ENCODE measurements at places on chromosomes 7 and 10.

- DNase-seq, result no peak
Measured at GRCh38 chr10:3948843-3949242, 163.8 kb upstream of the KLF6 start.

DNA sequence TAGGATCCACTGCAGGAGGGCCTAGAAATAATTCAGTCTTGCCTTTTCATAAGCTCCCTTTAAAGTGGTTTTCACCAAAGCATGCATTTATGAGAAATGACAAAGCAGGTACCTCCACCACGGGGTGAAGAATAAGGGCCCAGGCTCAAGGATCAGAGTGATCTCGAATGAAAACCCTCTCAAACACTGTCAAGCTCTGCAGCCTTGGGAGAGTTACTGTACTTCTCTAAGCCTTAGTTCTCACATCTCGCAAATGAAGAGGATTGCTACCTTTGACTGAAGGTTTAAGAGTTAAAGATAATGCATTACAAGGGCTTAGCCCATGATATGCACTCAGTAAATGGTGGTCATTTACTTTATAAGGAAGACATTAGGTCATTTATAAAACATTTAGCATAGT is 81.7 kb downstream of the CUBN start:
- DNase-seq, result no peak

- no peak for DNase-seq
Measured at GRCh38 chr7:7931626-7932025, 37.0 kb upstream of the GLCCI1 start.

DNA sequence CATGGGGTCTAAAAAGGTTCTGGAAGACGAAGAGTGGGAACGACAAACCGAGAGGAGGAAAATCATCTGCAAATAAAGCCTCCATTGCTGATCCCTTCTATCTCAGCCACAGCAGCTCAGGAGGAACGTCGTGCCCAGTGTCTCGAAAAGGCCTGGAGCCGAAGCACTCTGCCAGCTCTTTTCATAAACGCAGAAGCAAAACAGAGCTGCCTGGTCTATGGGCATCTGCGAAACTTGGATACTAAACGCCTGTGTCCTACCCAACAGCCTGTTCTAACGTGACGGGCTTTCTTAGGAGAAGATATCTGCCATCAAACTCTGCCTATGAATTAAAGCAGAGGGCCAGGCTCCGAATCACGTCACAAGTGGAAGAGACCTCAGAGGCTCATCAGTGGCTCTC is 68.7 kb downstream of the GNA12 start:
- DNase-seq, result no peak

GRCh38 chr7:149736478-149737360 is 36.7 kb downstream of the ZNF467 start:
- DNase-seq, result no peak

GRCh38 chr7:100896732-100897608 is 1.3 kb upstream of the ACHE start:
- no peak for DNase-seq

GRCh38 chr10:49783645-49784044 is 21.5 kb upstream of the OGDHL start:
- DNase-seq, result no peak

DNA sequence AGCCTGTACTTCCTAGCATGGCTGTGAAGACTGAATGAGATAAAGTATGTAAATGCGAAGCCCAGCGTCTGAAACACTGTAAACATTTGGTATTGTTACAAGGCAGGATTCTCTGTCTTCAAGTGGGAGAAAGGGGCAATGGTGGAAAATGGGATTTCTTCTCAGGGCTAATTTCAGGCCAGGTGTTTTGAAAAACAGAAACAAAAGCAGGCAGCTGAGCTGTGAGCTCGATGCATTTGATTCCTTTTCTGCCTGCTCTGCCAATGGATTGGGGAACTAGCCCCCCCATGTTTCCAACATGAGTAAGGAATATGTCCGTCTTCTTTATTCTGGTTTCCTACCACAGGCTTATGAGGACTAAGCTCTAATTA is 732.1 kb upstream of the AUTS2 start:
- no peak for DNase-seq

DNA sequence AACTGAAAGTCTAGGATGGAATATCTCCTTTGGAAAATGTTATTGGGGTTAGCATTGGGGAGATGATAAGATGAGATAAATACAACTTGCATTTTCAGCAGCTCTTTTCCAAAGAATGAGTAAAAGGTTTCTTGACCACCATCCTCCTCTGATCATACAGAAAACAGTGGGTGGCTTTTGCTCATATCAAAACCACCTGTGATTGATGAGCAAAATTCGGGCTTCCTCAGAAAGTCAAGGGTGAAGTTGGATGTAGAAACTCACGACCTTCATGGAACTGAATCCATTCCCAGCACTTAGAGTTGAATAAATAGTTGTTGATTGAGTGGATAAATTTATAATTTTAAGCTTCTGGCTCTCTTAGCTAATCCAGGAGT is 158.4 kb downstream of the DNAJB6 start:
- DNase-seq, result no peak

DNA sequence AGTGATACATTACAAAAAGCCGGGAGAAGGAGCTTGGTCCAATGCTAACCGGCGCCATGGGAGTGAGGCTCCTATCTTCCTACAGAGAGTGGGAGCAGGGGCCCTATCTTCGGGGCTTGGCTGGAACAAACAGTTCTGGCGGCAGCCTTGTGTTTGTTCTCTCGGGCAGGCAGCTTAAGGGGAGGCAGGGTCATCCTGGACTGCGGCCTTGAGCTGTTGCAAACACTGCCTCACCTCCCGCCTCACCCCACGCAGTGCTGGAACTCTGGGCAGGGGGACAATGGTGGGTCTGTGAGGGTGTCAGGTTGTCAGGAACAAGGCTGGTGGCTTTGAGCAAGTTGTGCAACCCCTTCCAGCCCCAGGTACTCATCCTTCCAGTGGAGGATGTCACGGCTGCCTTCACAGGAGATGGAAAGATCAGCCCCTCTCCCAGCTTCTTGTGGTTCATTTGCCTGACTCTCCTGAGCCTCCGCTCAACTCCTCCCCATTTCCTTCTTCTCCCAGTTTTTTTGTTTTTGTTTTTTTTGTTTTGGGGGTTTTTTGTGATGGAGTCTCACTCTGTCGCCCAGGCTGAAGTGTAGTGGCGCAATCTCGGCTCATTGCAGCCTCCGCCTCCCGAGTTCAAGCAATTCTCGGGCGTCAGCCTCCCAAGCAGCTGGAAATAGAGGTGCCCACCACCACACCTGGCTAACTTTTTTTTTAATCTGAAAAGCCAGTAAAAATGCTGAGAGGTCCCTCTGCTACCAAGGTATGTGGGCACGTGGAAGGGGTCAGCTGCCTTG is 57.4 kb downstream of the SPOCK2 start:
- no peak for DNase-seq

DNA sequence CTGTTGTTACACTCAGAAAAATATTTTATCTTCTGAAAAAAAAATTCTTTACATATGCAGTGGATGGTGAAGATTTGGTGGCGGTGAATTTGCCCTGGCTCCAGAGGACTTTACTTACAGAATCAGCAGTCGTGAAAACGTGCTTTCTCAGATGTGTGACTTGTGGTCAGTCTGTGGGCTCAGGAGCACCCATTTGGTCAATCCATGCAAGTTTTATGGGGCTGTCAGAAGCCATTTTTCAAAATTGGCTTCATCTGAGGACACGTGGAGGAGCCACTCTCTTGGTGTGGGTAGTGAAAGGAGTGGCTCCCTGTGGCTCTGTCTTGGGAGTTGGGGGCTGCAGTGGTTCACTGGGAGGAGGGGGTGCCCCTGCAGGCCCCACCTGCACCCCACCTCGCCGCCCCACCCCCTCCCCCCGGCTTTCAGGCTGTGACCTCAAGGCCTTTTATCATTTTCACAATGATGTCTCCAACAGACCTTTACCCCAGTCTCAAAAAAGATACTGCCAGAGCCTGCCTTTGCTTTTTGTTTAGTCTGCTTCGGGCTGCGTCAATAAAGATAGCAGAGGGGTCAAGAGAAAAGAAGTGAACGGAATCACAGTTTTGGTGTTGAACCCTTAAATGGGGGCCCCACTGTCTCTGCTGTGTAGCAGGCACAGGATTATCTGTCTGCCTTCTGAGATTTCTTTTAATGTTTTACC is 137.4 kb downstream of the MGMT start:
- no peak for DNase-seq

- DNase-seq, result no peak
Measured at GRCh38 chr7:78066599-78066998, 268.0 kb downstream of the PHTF2 start.

- no peak for DNase-seq
Measured at GRCh38 chr10:71279590-71280170, 39.4 kb upstream of the SLC29A3 start.

- DNase-seq, result no peak
Measured at GRCh38 chr7:157979636-157980340, 607.8 kb downstream of the PTPRN2 start.

GRCh38 chr10:119602241-119603095 is 5.7 kb upstream of the TIAL1 start:
- DNase-seq, result no peak

DNA sequence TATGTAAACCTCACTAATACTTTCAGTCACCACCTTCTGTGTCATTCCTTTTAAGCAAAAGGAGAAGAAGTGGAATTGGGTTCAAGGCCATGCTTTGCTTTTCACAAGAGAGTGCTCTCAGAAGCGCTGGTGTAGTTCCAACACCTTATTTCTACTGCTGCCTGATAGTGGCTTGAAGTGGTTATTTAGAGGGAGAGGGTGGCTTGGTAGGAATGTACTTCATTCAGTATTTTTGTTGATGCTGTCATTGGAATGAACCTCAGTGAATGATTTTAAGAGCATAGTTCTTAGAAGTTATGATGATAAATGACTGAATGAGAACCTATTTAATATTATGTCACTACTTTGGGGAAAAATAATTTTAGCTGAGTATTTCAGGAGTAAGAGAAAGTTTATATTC is 396.7 kb downstream of the EXOC4 start:
- DNase-seq, result no peak

- no peak for DNase-seq
Measured at GRCh38 chr10:48247680-48248079, 26.8 kb downstream of the FRMPD2 start.

DNA sequence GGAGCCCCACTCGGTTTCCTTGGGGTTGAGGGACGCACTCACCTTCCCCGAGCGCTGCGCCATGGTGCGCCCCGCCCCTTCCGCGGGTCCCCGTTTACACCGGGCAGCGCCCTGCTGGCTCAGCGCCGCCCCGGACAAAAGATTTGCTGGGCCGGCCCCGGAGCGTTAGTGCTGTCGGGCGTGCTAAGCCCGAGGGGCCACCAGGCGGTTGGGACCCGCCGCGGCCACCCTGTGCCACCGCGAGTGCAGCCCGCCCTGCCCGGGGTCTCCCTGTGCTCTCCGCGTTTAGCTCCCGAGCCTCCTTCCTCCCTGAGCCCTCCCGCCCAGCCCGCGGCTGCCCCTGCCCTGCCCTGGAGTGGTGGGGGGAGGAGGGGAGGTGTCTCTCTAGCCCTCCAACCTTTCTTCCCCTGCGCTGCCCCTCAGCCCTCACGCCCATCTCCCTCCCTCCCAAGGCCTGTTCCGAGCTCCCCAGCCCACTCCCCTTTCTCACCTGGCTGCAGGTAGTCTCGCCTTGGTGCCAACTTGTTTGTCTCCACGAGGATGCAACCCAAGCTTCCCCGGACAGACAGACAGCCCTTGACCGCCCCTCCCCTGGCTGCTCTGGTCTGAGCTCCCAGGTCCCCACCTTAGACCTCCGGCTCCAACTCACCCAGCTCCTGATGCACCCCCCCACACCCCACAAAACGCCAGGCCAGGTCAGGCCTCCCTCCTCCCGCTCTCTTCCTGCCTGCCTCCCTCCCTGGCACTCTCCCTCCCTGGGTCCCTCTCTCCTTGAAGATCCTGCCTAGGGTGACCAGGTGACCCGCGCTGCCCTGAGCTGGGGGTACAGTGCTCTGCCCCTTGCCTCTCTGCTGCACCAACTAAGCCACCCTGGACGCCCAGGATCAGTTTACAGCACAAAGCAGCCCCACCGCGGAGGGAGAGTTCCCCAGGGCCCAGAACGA is at the start of gene CRYGN:
TSS of gene CRYGN (minus strand) at position 287 of the 944 bp plus-strand sequence. CDS start at position 63, 224 bp downstream.
- no peak for DNase-seq

- DNase-seq, result peak; percentile 33
Measured at GRCh38 chr10:30827531-30828120, 198.1 kb upstream of the LYZL2 start.

DNA sequence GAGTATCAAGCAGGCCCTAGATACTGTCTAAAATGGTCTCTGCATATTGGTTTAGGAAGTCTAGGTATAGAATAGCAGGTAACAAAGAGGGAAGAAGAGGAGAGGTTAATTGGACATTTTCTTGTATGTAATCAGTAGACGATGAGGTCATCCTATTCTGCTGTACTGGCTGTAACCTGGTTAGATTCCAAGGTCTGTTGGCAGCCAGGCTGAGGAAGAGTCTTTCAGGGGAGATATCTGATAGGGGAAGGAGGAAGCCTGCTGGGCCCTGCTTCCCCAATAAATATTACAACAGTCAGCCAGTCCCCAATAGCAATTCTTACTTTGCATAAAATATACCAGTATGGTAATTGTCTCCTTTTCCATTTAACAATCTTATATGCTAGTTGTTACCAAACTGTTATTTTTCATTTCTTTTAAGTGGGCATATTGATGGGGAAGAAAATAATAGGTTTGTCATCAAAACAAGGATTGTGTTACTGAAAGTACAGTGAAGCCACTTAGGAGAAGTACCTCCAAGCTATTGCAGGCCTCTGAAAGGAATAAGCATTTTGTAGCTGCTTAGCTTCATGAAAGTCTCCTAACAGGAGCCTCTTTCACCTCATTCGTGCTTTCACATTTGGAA is 186.4 kb downstream of the LRRC4 start:
- DNase-seq, result no peak

GRCh38 chr7:20348125-20348807 is 17.6 kb downstream of the ITGB8 start:
- no peak for DNase-seq

DNA sequence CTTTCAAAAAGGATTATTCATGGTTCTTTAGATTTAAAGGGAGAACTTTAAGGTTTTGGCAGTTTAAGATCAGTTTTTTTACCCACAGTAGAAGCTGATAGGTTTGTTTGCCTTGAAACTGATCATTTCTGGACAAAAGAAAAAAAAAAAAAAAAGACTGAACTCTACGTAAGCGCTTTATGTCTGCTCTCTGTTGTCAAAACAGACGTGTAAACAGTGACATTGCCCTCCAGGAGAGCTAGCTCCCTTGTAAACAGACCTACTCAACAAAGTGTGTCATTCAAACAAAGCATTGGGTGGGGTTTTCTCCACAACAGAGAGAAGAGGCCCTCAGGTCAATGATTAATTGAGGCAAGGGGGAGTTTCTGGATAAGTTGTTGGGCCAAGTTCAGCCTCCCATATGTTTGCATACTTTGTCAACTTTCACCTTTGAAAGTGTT is 568.1 kb upstream of the LRRN3 start:
- peak; percentile 62 for DNase-seq

- DNase-seq, result no peak
Measured at GRCh38 chr10:73791871-73792400, 6.5 kb downstream of the ZSWIM8 start.

GRCh38 chr10:12308736-12309375 is 40.5 kb upstream of the CAMK1D start:
- DNase-seq, result no peak

All from smooth muscle cell of the brain vasculature (primary cell).